ENCODE measurements at places on chromosomes 3 and 15.

GRCh38 chr3:175518459-175518858 is 659.3 kb downstream of the NAALADL2 start:
- no peak for DNase-seq

DNA sequence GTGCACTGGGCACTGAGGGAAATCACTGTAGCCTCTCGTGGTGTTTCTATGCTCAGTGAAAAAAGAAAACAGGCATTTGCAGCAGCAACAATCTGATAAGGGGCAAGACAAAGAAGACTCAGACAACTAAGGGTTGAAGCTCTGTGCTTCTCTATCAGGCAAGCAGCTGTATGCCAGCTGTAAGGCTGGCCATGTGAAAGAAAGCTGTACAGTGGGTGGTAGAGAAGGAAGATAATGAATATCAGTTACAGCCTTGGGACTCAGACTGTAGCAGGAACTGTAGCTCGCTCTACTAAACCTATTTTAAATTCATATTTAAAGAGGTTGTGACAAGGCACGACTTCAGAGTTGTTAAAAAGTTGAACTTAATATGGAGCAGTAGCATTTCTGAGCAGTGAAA is 76.3 kb downstream of the VGLL3 start:
- no peak for DNase-seq

- DNase-seq, result no peak
These were observed 68.4 kb downstream of the LINGO1 start for GRCh38 chr15:77564341-77564740.

DNA sequence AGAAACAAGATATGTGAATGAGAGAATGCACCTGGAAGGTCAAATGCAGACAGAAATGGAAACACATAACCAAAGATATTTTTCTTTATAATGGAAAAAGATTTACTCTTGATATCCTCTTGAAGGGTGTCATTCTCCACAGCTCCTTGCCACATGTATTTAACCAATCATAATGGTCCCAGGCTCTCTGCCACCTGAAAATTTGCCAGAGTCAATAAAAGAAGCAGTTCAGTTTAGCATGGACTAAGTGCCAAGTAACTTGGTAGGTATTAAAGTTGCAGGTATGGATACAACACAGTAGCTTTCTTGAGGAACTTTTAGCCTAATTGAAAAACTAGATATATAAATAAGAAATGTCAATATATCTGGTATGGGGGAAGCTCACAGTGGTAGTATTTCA is 33.5 kb downstream of the TUSC7 start:
- DNase-seq, result no peak

DNA sequence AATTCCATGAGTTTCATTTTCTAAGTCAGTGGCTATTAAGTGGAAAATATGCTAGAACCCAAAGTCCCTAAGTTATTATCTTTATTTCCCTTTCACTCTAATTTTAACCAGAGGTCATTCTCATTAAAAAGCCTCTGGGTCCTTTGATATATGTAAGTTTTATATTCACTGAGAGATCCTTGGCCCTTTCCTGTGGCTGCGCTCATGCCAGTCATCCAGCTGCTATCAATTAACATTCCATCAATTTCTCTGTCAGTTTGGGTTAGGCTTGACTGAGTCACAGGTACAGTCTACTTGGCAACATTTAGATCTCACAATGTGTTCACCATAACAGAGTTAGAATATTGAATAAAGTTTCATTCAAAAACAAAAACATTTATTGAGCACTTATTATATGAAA is 58.0 kb upstream of the FBN1 start:
- DNase-seq, result no peak

GRCh38 chr3:161474741-161475140 is 21.9 kb upstream of the OTOL1 start:
- DNase-seq, result no peak

Data from left renal cortex interstitium (tissue), 4 donors.